ENCODE measurements at places on chromosomes 3 and 15. TPM values are rescaled to one million over a fixed set of nuclear protein-coding genes. Genes with fewer than 3 reads are reported as not detected.

DNA sequence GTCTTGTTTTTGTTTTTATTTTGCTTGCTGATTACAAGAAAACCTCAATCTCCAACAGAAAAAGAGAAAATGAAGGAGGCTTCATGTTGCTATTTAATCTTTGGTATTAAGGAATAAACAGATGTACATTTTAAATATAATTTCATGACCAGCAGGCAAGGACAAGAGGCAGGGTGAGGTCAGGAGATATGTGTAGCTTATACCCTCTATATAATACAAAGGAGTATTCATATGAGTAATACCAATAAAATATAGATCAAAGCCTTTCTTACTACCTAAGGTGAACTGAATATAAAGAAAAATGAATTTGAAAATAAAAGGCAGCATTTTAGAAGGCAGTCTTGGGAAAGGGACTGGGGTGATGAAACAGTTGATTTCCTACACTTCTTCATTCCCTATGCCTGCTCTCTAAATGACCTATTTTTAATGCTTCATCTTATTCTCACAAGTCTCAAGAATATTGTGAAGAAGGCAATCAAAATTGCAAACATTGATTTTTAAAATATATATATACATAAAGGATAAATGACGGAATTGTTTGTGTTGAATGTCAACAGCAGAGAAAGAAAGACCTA, 8.6 kb upstream of the CBLB start:
- no peaks in the 10 kb centered on the region for H3K4me1 ChIP-seq
- DNase-seq, result no peak

- no peaks in the 10 kb centered on the region for H3K36me3 ChIP-seq
- no peak overlapping the region for H3K27ac ChIP-seq
- no peak overlapping the region for H3K4me3 ChIP-seq
- no peaks in the 10 kb centered on the region for H3K4me1 ChIP-seq
These were observed 215.3 kb downstream of the CPNE4 start for GRCh38 chr3:131819381-131820055.

- no peak overlapping the region for H3K27ac ChIP-seq
- H3K36me3 ChIP-seq, result no peaks in the 10 kb centered on the region
- H3K27me3 ChIP-seq, result no peaks in the 10 kb centered on the region
- DNase-seq, result peak; percentile 42
- H3K4me1 ChIP-seq, result peaks cover 21% of the 10 kb centered on the region
These were observed 68.7 kb upstream of the CGNL1 start for GRCh38 chr15:57307527-57308169.

DNA sequence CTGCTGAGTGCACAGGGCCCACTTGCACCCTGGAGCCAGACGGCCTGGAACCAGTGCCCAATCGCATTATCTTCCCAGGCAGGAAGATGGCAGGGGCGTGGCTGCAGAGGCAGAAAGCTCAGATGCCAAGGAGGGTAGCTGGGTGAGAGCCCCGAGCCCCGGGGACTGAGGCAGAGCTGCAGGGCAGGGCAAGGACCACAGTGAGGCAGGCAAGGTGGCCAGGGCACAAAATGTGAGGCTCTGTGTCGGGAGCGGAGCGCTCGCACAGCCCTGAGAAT, 1.6 kb upstream of the CCDC33 start:
- DNase-seq, result no peak
- no peak overlapping the region for H3K4me3 ChIP-seq
- H3K27ac ChIP-seq, result no peak overlapping the region
- no peaks in the 10 kb centered on the region for H3K4me1 ChIP-seq

Gene STRIT1
- not detected for total RNA-seq

DNA sequence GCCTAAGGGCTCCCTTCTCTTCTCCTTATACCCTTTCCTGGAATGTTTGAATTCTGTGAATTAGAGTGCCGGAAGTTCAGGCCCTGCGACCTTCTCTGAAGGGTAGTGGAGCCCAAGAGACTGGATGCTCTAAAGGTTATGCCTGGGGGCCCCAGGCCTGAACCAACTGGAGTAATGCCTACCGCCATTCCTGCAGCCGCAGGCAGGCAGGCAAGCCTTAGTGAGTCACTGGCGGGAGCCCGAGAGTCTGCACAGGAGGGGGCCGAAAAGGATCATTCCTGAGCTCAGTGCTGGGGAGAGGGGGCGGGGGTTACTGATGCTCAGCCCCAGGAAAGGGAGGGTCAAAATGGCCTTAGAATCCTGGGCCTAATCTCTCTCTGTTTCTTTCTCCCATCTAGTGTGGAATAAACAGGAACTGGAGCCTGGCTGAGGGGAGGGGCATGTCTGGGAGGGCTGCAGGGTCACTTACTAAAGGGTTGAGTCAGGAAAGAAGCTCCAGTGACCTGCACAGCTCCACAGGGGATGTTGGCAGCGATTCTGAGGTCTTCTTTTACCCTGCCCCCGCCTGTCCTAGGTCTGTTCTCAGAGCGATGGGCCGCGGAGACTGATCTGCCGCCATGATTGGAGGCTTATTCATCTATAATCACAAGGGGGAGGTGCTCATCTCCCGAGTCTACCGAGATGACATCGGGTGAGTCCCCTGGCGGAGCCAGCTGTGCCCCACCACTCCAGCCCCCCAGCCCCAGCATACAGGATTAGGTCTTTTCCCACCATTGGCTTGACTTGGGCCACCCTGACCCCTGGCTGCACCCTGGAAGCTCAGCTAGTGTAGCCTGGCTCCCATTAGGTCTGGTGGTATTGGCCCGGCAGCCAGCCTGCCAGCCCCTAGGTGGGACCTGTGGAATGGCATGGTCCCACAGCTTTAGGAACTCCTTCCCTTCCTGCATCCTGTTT, 2.0 kb downstream of the AP2M1 start:
- H3K27ac ChIP-seq, result peak overlapping the region; percentile 97
- peak overlapping the region; percentile 99 for H3K4me3 ChIP-seq
- peaks cover 59% of the 10 kb centered on the region for H3K36me3 ChIP-seq
- peaks cover 39% of the 10 kb centered on the region for H3K4me1 ChIP-seq
- peak; percentile 87 for DNase-seq
- H3K27me3 ChIP-seq, result no peaks in the 10 kb centered on the region

DNA sequence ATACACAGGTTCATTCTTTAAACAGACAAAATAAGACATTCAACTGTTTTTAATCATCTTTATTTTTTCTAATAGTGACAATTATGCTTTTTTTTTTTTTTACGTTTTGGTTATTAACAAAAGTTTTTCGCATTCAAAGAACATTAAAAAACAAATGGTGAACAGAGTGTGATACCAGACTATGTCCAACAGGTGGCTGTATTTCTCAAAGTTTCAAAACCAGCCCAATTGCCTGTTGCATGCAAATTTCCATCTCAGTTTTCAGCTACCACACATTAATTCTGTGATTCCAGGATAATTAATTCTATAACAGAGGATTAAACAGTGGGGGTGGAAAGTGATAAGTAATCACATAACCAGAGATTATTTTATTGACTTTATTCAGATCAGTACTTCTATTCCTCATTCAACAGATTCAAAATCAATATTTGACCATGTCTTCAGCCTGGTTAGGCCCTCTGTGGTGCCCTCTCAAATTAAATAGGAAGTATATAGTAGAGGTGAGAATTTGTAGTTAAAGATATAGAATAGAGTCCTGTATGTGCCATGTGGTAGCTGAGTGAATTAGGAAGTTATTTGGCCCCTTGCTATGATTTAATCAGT, 122.2 kb upstream of the DCBLD2 start:
- no peak overlapping the region for H3K4me3 ChIP-seq
- no peaks in the 10 kb centered on the region for H3K4me1 ChIP-seq
- DNase-seq, result no peak
- H3K27me3 ChIP-seq, result no peaks in the 10 kb centered on the region

Gene GRK7
- total RNA-seq, result not detected

Gene ATP13A4
- total RNA-seq, result 2.9 TPM

GRCh38 chr15:52331490-52332240, 36.1 kb upstream of the MYO5C start:
- H3K27me3 ChIP-seq, result no peaks in the 10 kb centered on the region
- H3K36me3 ChIP-seq, result peaks cover 19% of the 10 kb centered on the region
- H3K27ac ChIP-seq, result no peak overlapping the region
- H3K4me1 ChIP-seq, result no peaks in the 10 kb centered on the region
- no peak overlapping the region for H3K4me3 ChIP-seq

Gene ECE2
- 2.9 TPM for total RNA-seq

GRCh38 chr3:120908795-120909601, 993 bp downstream of the STXBP5L start:
- peak overlapping the region; percentile 56 for H3K4me3 ChIP-seq
- H3K27ac ChIP-seq, result peak overlapping the region; percentile 74
- peak; percentile 61 for DNase-seq
- H3K36me3 ChIP-seq, result no peaks in the 10 kb centered on the region

Gene PIGX
- total RNA-seq, result 31.3 TPM

GRCh38 chr3:33372218-33373081, 67.8 kb downstream of the UBP1 start:
- DNase-seq, result no peak
- no peak overlapping the region for H3K4me3 ChIP-seq
- H3K27ac ChIP-seq, result no peak overlapping the region

- H3K4me1 ChIP-seq, result no peaks in the 10 kb centered on the region
- no peak for DNase-seq
- no peak overlapping the region for H3K27ac ChIP-seq
- H3K36me3 ChIP-seq, result no peaks in the 10 kb centered on the region
- H3K27me3 ChIP-seq, result no peaks in the 10 kb centered on the region
These were observed 34.0 kb upstream of the TBL1XR1 start for GRCh38 chr3:177231242-177231641.

DNA sequence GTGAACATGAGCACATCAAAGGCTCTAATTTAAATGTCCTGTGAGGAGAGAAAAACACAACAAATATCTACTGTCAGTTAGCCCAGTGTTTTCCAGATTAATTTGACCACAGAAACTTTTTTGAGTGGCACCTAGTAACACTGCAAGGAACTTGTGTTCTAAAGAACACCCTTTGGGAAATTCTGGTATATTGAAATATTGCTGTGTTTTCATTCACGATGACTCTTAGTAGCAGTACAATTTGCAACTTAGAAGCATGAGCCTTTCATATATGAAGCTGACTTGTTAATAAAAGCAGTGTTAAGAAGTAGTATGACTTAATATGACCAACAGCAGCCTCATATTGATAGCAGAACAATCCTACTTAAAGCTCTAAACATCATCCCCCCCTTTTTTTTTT, 32.0 kb downstream of the B3GALNT1 start:
- peaks cover 7% of the 10 kb centered on the region for H3K36me3 ChIP-seq
- DNase-seq, result no peak
- no peaks in the 10 kb centered on the region for H3K27me3 ChIP-seq

DNA sequence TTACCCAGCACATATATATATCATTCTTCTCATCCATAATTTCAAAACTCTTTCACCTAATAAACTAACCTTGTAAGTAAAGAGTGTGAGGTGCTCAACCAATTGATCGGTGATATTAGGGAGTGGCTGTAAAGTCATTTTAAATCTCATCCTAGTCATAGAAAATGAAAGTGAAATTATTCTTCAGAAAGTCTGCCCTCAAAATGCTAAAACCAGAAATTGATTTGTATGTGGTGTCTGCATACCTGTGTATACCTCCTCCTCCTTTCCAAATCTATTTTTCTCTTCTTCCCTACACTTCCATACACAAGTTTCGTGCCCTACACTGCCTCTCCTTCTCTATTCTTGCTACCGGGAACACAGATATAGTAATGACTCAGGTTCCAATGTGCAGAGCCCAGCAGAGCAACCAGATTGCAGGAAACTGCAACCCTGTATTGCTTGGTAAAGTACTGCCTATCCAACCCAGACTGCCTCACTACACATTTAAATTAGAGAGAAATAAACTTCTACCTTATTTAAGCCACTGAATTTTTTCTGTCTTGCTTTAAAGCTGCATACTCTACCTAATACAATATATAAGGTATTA, 7.4 kb upstream of the TBC1D5 start:
- no peaks in the 10 kb centered on the region for H3K4me1 ChIP-seq
- no peak overlapping the region for H3K4me3 ChIP-seq
- H3K36me3 ChIP-seq, result no peaks in the 10 kb centered on the region

All from sigmoid colon (tissue), 7 donors.